ENCODE measurements at places on chromosomes 16 and 17.

DNA sequence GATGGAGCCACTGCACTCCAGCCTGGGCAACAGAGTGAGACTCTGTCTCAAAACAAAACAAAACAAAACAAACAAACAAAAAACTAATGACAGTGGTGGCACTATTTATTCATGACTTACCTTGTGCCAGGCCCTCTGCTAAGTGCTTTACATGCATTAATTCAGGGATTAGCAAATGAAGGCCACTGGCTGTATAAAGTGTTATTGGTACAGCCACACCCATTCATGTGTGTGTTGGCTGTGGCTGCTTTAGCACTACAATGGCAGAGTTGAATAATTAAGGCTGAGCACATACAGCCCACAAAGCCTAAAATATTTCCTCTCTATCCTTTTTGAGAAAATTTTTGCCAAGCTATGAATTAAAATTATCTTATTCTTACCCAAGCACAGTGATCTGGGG, 531.8 kb upstream of the CDH5 start:
- no peak overlapping the region for H3K4me3 ChIP-seq
- DNase-seq: no peak
- no peaks in the 10 kb centered on the region for H3K4me1 ChIP-seq
- H3K36me3 ChIP-seq: no peaks in the 10 kb centered on the region
- H3K27me3 ChIP-seq: no peaks in the 10 kb centered on the region

- no peaks in the 10 kb centered on the region for H3K36me3 ChIP-seq
- H3K27me3 ChIP-seq: peaks cover 2% of the 10 kb centered on the region
- H3K27ac ChIP-seq: no peak overlapping the region
These were observed 71.5 kb downstream of the GAS7 start for GRCh38 chr17:10126616-10127501.

- H3K27ac ChIP-seq: peak overlapping the region; percentile 92
- DNase-seq: peak; percentile 84
- H3K27me3 ChIP-seq: no peaks in the 10 kb centered on the region
- peak overlapping the region; percentile 88 for H3K4me3 ChIP-seq
- peaks cover 67% of the 10 kb centered on the region for H3K4me1 ChIP-seq
These were observed 141.2 kb downstream of the AATF start for GRCh38 chr17:37089956-37090355.

- H3K27me3 ChIP-seq: peaks cover 66% of the 10 kb centered on the region
- peak overlapping the region; percentile 56 for H3K27ac ChIP-seq
- peak; percentile 81 for DNase-seq
- no peaks in the 10 kb centered on the region for H3K36me3 ChIP-seq
- H3K4me1 ChIP-seq: peaks cover 48% of the 10 kb centered on the region
These were observed 421 bp upstream of the DLX4 start for GRCh38 chr17:49968405-49969133.
